ENCODE measurements at places on chromosomes 16 and 17. TPM values are rescaled to one million over a fixed set of nuclear protein-coding genes. Genes with fewer than 3 reads are reported as not detected.

Gene SLC5A2
- 8.3 TPM for polyA plus RNA-seq

Gene SOCS3
- polyA plus RNA-seq, result not detected

Gene SDR42E1
- polyA plus RNA-seq, result not detected

Gene KRT10
- polyA plus RNA-seq, result 45.5 TPM

Gene HOXB13
- not detected for polyA plus RNA-seq

Gene GSE1
- 5.3 TPM for polyA plus RNA-seq

Gene RAPGEFL1
- 5.0 TPM for polyA plus RNA-seq

Gene MT1F
- polyA plus RNA-seq, result 4.8 TPM

Gene TBC1D3I
- polyA plus RNA-seq, result not detected

All from Purkinje cell (primary cell).